Esophagus squamous epithelium (tissue), 5 donors: ENCODE measurements at places on chromosomes 2 and 18.

- no peak overlapping the region for H3K4me3 ChIP-seq
- DNase-seq = no peak
- H3K27ac ChIP-seq = no peak overlapping the region
- H3K27me3 ChIP-seq = no peaks in the 10 kb centered on the region
- H3K4me1 ChIP-seq = no peaks in the 10 kb centered on the region
These were observed 13.7 kb downstream of the RUFY4 start for GRCh38 chr2:218082586-218083351.

GRCh38 chr2:147588191-147588590 is 256.6 kb upstream of the ACVR2A start:
- no peak overlapping the region for H3K4me3 ChIP-seq
- DNase-seq = no peak
- no peaks in the 10 kb centered on the region for H3K4me1 ChIP-seq
- H3K27me3 ChIP-seq = no peaks in the 10 kb centered on the region
- H3K27ac ChIP-seq = no peak overlapping the region

DNA sequence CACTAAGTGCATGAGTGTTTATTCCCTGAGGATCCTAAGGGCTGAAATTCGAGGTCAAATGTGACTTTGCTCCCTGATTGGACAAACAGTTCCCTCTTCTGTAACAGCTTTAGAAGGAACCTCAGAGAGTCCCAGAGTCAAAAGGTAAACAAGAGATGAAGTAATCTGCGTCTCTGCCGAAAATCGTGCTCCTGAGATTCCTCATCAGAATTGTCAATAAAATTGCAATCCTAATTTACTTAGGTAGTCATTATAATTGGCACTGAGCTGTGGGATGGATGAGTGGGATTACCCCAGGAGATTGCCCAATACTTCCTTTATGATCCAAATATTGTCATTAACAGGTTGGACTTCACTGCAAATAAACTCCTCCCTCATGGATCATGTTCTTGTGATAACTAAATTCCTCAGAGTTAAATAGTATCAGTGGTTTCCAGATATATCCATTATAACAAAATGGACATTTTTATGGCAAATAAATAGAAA is 907 bp upstream of the SUCLG1 start:
- peak overlapping the region; percentile 92 for H3K27ac ChIP-seq
- H3K36me3 ChIP-seq = no peaks in the 10 kb centered on the region
- no peaks in the 10 kb centered on the region for H3K27me3 ChIP-seq
- DNase-seq = no peak
- H3K4me3 ChIP-seq = peak overlapping the region; percentile 96

- no peak overlapping the region for H3K4me3 ChIP-seq
- DNase-seq = no peak
- H3K4me1 ChIP-seq = peaks cover 2% of the 10 kb centered on the region
- no peaks in the 10 kb centered on the region for H3K27me3 ChIP-seq
- no peaks in the 10 kb centered on the region for H3K36me3 ChIP-seq
These were observed 140.9 kb downstream of the CAPN13 start for GRCh38 chr2:30666266-30666874.

- H3K27ac ChIP-seq = no peak overlapping the region
- no peak overlapping the region for H3K4me3 ChIP-seq
- no peaks in the 10 kb centered on the region for H3K36me3 ChIP-seq
- no peak for DNase-seq
- no peaks in the 10 kb centered on the region for H3K4me1 ChIP-seq
- H3K27me3 ChIP-seq = no peaks in the 10 kb centered on the region
These were observed 178.7 kb downstream of the CLIP4 start for GRCh38 chr2:29293830-29294438.

DNA sequence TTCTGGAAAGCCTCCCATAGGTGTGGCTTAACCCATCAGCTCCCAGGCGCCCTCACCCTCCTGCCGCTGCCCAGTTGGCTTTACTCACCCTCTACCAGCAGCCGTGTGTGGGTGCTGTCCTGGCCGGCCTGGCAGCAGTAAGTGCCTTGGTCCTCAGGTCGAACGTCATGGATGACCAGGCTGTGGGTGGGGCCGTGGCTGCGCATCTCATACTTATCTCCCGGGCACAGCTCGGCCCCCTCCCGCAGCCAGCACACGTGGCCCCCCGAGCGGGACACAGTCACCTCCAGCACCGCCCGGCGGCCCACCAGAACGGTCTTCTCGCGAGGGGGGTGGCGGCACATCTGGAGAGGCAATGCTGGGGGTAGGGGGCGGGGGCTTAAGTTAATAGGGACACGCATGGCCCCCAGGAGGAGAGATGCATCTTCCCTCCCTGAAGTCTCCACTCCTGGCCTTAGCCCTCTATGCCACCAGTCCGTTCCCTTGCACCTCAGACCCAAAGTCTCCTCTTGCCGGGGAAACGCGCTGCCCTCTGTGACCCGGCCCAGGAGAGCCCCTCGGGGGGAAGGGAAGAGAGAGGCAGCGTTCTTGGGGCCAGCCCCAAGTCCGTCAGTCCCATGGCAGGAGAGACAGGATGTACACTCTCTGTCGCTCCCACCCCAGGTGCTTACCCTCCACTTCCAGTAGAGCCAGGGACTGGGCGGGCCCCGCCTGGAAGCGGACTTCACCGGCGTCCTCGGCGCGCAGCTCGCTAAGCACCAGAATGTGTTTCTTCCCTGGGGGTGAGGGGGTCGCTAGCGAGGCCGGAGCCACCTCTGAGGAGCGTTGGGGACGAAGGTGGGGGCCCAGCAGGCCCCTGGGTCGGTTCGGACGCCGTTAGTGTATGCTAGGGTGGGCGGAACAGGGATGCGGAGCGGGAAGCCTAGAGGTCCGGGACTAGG is 7.9 kb downstream of the TMEM198 start:
- peaks cover 25% of the 10 kb centered on the region for H3K4me1 ChIP-seq
- H3K27me3 ChIP-seq = peaks cover 66% of the 10 kb centered on the region

- peaks cover 41% of the 10 kb centered on the region for H3K27me3 ChIP-seq
- H3K4me3 ChIP-seq = no peak overlapping the region
- no peak for DNase-seq
- H3K27ac ChIP-seq = no peak overlapping the region
These were observed 15.9 kb upstream of the SEC11C start for GRCh38 chr18:59123588-59124369.

DNA sequence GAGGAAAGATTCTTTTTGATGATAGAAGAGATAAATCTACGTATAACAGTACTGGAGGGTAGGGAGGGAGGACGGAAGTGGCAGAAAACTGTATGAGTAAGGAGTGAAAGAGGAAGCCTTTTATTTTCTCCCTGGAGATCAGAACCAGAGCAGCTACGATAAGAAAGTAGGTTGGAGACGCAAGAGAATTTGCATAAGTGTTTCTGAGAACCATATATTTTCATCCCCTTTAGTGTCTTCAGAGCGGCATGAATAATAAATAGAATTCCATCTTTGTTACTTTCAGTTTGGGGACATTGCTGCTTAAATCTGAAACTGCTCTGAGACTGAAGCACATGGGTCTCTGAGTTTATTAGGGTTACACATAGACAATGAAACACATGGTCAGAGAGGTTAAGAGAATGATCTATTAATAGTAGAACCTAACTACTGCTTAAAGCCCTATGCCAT is 230.2 kb upstream of the TNP1 start:
- no peaks in the 10 kb centered on the region for H3K36me3 ChIP-seq
- no peak overlapping the region for H3K27ac ChIP-seq
- H3K27me3 ChIP-seq = no peaks in the 10 kb centered on the region
- H3K4me1 ChIP-seq = no peaks in the 10 kb centered on the region
